Activated CD4-positive, alpha-beta memory T cell treated with anti-CD3 and anti-CD28 coated beads for 36 hours (primary cell): ENCODE measurements at places on chromosomes 16 and 17.

DNA sequence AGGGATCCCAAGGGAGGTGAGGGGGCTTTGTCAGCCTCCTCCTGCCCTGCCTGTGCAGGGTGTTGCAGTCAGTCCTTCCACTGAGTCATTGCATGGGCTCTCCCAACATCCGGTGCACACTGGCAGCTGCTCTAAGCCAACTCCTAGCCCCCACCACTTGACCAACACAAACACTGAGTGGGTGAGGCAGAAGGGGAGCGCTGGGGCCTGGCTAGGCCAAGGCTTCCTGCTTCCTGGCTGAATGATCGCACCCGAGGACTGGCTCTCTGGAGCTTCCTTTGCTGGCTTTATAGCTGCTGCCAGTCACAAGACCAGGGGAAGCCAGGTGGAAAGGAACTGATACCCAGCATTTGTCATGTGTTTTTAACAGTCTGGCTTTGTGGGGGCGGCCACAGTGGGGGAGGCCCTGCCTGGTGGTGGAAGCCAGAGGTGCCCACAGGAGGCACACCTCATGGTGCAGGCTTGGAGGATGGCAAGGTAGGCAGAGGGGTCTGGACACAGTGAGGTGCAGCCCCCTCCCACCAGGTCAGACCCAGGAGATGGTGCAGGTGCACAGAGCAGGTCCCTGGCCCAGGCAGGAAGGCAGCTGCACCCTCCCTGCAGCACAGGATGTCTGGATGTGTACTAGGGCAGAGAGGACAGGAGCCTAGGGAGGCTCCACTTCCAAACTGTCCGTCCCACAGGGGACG is 6.8 kb downstream of the MPG start:
- DNase-seq = peak; percentile 88

- DNase-seq = peak; percentile 49
These were observed 24.3 kb upstream of the LASP1NB start for GRCh38 chr17:38900978-38901656.

DNA sequence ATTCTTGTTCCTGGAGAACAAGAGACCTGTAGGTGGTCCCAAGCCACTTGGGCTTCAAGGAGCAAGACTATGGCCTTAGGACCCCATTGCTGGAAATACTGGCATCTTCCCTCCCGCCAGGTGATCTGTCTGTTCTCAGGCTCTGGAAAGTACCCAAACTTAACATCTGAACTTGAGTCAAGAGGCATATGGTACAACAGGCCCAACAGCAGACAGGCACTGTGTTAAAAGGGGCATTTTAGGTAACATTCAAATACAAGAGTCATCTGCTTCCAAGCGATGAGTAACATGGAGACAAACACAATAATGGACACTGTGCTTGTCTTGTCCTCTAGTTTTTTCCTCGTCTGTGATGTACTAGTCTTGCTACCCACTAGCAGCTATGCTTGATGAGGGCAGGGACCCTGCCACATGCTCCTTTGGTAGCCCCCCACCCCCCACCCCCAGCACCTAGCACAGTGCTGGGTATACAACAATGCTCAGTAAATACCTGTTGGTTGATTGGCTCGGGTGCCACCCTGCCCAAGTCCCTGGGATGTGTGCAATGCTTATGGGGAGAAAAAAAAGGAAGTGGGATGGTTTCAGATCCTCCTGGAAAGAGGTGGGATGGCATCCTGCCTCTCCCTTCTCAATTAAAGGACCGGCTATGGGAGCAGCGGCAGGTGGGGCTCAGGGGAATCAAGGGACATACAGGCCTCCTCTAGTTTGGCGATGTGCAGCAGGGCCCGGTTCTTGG is 19.4 kb downstream of the CSF3 start:
- no peak for DNase-seq

GRCh38 chr17:79707931-79708891 is 22.5 kb upstream of the ENPP7 start:
- peak; percentile 69 for DNase-seq
